ENCODE measurements at places on chromosomes 3 and 15.

DNA sequence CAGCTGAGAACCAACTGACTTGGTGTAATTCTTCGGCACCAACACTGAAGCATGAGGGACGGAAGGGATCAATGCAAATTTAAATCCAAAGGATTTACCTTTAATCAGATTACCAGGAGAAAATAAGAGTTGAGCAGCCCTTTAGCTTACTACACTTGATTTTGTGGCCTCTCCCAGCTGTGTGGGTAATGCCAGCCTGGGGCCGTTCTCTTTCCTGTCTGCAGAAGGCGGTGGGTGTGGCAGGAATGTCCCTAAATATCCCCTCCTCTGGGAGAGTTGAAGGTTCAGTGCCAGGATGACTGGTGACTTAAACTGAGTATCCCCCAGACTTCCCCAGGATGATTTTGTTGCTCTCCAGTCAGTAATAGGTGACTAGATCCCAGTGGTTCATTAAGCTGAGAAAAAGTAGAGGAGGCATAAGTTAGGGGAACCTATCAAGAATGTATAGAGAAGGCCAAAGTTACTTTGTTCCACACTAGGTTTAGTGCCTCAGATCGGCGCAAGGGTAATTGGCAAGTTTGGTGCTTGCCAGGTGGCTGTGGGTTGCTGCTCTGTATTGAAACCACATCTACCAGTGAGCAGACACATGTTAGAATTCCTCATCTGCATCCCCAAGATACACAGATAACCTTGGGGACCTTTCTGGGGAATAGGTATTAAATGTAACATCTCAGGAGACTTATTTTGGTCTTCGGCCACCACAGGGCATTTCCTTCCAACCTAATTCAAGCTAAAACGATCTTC lies 23.1 kb downstream of the MAPKBP1 start:
- H3K36me3 ChIP-seq: no peaks in the 10 kb centered on the region

DNA sequence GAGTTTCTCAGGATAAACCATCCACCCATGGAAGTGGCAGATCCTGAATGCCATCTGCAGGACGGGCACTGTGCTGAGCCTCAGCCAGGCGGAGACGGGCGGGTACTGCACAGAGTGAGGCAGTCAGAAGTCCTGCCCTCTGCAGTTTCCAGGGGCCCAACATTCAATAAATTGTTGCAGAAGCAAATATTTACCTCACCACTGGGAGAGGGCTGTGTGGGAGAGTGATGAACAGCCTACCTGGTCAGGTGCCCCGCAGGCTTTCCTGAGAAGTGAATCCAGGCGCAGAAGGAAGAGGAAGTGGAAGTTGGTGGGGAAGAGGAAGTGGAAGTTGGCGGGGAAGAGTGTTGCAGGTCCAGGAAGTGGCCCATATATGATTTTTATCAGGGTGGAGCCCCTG lies 100.8 kb downstream of the SLCO3A1 start:
- H3K27ac ChIP-seq: peak overlapping the region; percentile 71
- no peaks in the 10 kb centered on the region for H3K27me3 ChIP-seq
- no peak overlapping the region for H3K4me3 ChIP-seq
- H3K4me1 ChIP-seq: peaks cover 67% of the 10 kb centered on the region
- no peak for DNase-seq

DNA sequence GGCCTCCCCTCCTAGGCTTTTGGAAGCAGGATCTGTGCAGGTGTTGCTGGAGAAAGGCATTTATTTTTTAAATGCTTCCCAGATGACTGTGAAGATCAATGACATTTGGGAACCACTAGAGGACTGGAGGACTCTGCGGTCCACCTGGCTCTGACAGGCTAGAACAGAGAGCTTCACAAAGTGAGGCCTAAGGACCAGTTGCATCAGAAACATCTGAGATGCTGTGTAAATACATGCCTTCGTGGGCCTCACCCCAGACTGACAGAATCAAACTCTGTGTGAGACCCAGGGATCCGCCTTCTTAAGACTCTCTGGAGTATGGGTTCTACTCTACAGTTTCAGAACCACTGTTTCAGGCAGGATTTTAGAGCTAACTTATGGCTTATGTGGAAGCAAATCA lies 105.0 kb upstream of the ICE2 start:
- peak overlapping the region; percentile 77 for H3K27ac ChIP-seq
- no peak for DNase-seq
- no peaks in the 10 kb centered on the region for H3K36me3 ChIP-seq
- no peak overlapping the region for H3K4me3 ChIP-seq

GRCh38 chr3:64229903-64230302 lies 4.6 kb upstream of the PRICKLE2 start:
- H3K27me3 ChIP-seq: no peaks in the 10 kb centered on the region
- no peaks in the 10 kb centered on the region for H3K36me3 ChIP-seq
- no peak for DNase-seq
- no peak overlapping the region for H3K4me3 ChIP-seq

GRCh38 chr3:122031123-122031468 lies 9.0 kb upstream of the ILDR1 start:
- no peak overlapping the region for H3K4me3 ChIP-seq
- no peaks in the 10 kb centered on the region for H3K27me3 ChIP-seq
- DNase-seq: no peak

DNA sequence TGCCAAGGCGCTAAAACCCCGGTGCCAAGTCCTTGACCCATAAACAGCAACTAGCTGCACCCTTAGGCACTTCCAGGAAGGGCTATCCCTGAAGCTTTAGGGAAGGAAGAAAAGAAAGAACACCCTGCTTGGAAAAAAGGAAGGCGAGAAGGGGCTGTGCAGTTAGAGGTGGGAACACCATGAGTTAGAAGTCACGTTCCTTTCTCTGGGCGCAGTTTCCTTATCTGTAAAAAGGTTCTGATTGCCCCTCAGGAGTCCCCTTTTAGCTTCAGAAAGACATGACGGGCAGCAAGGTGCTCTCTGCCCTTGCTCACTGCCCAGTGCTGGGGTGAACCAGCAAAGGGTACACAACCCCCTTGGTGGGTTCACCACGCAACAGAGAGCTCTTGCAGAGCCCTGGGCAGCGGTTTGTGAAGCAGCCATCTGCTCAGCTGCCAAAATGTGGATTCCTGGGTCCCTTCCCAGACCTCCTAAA lies 798 bp downstream of the GCHFR start:
- no peaks in the 10 kb centered on the region for H3K27me3 ChIP-seq
- peaks cover 8% of the 10 kb centered on the region for H3K36me3 ChIP-seq
- peak overlapping the region; percentile 93 for H3K27ac ChIP-seq
- H3K4me3 ChIP-seq: peak overlapping the region; percentile 84
- DNase-seq: no peak

DNA sequence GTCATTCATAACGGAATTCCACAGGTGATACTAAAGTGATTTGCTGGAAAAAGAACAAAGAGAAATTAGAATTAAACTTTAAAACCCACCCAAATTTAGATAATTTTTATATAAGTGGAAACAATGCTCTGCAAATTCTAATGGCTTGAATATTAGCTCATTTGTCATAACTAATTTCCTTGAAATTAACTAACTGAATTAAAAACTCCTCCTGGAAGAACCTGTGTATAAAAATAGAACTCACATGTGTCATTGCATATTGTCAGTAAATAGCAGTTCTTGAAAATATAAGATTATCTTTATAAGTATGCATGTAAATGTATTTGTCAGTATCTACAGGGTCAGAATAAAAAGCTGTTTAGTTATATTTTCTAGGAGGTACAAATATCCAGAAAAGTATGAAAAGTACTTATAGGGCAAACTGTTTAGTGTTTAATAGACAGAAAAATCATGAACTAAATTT lies 16.3 kb downstream of the ZIC1 start:
- no peaks in the 10 kb centered on the region for H3K36me3 ChIP-seq
- no peak for DNase-seq
- peaks cover 20% of the 10 kb centered on the region for H3K4me1 ChIP-seq
- H3K27ac ChIP-seq: no peak overlapping the region

GRCh38 chr3:113226491-113226890 lies 15.1 kb downstream of the BOC start:
- DNase-seq: no peak
- no peak overlapping the region for H3K4me3 ChIP-seq
- H3K27me3 ChIP-seq: no peaks in the 10 kb centered on the region
- peaks cover 20% of the 10 kb centered on the region for H3K4me1 ChIP-seq
- peak overlapping the region; percentile 45 for H3K27ac ChIP-seq
- no peaks in the 10 kb centered on the region for H3K36me3 ChIP-seq
